ENCODE measurements at places on chromosomes 2 and 18. TPM values are rescaled to one million over a fixed set of nuclear protein-coding genes. Genes with fewer than 3 reads are reported as not detected.

IL36B gene
- total RNA-seq, result not detected

MXD1 gene
- total RNA-seq, result 2.5 TPM

NT5C1B gene
- total RNA-seq, result not detected

LIMS4 gene
- 0.60 TPM for total RNA-seq

POTEE gene
- 0.07 TPM for total RNA-seq

ACOXL gene
- not detected for total RNA-seq

CYP26B1 gene
- total RNA-seq, result 13.4 TPM

ETAA1 gene
- 9.7 TPM for total RNA-seq

C1QL2 gene
- total RNA-seq, result 0.31 TPM

LOXHD1 gene
- not detected for total RNA-seq

IMMT gene
- 109 TPM for total RNA-seq

FN1 gene
- 179 TPM for total RNA-seq

SIX3 gene
- total RNA-seq, result 4.1 TPM

ZNF532 gene
- 19.5 TPM for total RNA-seq

PHOSPHO2 gene
- 2.9 TPM for total RNA-seq

FARP2 gene
- 28.9 TPM for total RNA-seq

PRKAG3 gene
- total RNA-seq, result not detected

PRSS56 gene
- total RNA-seq, result 0.10 TPM

NEB gene
- total RNA-seq, result 0.20 TPM

NAT8 gene
- not detected for total RNA-seq

FIGLA gene
- not detected for total RNA-seq

UGT1A1 gene
- 0.51 TPM for total RNA-seq

POTEC gene
- not detected for total RNA-seq

TFCP2L1 gene
- total RNA-seq, result 29.7 TPM

CRYBA2 gene
- total RNA-seq, result 0.25 TPM

TUBA3E gene
- 6.9 TPM for total RNA-seq

VWC2L gene
- total RNA-seq, result not detected

FOXD4L1 gene
- 0.35 TPM for total RNA-seq

AMER3 gene
- total RNA-seq, result not detected

SRD5A2 gene
- total RNA-seq, result 0.02 TPM

CFAP65 gene
- total RNA-seq, result 0.17 TPM

GALNT3 gene
- total RNA-seq, result not detected

OBSL1 gene
- 18.7 TPM for total RNA-seq

UGT1A7 gene
- total RNA-seq, result 5.0 TPM

SULT1C4 gene
- not detected for total RNA-seq

TMEM163 gene
- 0.10 TPM for total RNA-seq

FAP gene
- total RNA-seq, result 0.11 TPM

EGR4 gene
- total RNA-seq, result 0.19 TPM

NEU2 gene
- not detected for total RNA-seq

NOSTRIN gene
- 1.2 TPM for total RNA-seq

SP140 gene
- not detected for total RNA-seq

C2orf15 gene
- total RNA-seq, result 0.51 TPM

CERKL gene
- total RNA-seq, result 0.31 TPM

DLX1 gene
- 2.7 TPM for total RNA-seq

CD8A gene
- 0.18 TPM for total RNA-seq

VPS4B gene
- 21.6 TPM for total RNA-seq

LCT gene
- total RNA-seq, result 0.03 TPM

BMP10 gene
- not detected for total RNA-seq

SERPINB12 gene
- total RNA-seq, result not detected

ATP6V1C2 gene
- 0.29 TPM for total RNA-seq

MYOM1 gene
- total RNA-seq, result 0.31 TPM
